ENCODE measurements at places on chromosomes 7 and 10. TPM values are rescaled to one million over a fixed set of nuclear protein-coding genes. Genes with fewer than 3 reads are reported as not detected.

- DNase-seq, result no peak
Observed at GRCh38 chr7:15446280-15446679, 115.5 kb downstream of the AGMO start.

DNA sequence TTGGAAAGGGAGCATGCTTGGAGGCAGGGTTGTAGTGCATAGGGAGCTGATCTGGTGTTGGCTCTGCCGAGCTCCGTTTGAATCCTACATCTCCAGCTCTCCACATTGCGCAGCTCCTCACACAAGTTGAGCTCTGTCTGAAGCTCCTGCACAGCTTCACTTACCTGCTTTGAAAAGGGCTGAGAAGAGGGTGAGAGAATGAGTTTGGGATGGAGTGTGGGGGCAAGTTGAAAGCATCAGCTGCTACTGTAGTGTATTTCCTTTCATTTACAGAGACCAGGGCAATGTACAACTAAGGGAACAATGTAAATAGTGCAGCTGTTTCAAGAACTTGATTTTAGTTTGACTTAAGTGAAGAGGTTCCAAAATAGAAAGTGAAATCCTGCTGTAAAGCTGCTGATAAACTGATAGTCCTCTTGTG lies 88.5 kb downstream of the VTI1A start:
- DNase-seq, result no peak

DNA sequence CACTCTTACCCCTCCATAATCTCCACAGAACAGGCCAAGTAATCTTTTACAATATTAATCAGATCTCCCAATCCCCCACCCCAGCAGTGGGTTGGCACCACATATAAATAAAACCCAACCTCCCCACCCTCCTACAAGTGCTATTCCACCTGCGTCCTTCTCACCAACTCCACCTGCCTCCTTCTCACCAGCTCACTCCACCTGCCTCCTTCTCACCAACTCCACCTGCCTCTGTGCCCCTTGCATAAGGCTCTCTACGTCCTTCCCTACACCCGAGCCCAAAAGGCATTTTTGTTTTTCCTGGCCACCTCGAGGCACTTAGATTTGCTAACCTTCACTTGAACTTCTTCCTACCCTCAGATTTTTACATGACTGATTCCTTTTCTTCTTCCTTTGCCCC lies 89.7 kb downstream of the ATE1 start:
- DNase-seq, result no peak

GRCh38 chr10:47012214-47012613 lies 101.0 kb downstream of the PTPN20 start:
- DNase-seq, result no peak

- DNase-seq, result no peak
Observed at GRCh38 chr7:138001529-138002095, at the start of gene CREB3L2. Gene CREB3L2, minus strand, starts transcription at chr7:138002086. Its CDS starts 381 bp downstream, at chr7:138001705.

DNA sequence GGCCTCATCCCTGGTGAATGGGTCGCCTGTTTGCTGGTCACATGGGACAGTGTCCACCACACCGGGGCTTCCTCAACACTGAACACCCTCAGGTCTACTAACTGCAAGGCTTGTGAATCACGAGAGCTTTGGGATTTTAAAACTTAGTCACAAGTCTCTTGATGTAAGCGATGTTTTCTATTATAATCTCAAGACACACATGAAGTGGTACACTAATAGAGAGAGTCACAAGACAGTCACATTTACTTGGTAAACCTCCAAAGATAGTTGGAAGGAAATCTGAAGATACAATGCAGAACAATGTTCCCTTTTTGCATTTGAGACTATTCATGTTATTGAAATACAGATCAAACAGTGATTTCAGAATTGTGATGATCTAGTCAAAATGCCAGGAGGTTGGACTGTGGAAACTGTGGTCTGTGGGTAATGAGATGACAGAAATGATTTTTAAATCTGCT lies 233.1 kb upstream of the KLF6 start:
- DNase-seq, result no peak

GRCh38 chr10:8121201-8121890 lies 66.9 kb downstream of the GATA3 start:
- no peak for DNase-seq

DNA sequence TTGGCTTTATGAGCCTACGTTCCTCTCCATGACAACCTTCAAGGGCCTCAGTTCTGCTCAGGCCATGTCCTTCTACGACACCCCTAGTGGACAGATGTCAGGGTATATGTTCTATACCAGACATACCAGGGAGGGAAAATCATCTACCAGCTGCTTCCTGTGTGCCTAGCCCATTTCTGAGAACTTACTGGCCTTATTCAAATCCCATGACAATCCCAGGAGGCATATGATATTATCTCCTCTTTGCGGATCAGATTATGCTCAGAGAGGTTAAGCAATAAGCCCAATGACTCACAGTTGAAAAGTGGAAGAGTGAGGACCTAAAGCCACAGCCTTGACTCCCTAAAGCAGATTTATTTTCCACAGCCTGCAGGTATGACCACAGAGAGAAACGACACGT lies 139.3 kb downstream of the GLI3 start:
- no peak for DNase-seq

- peak; percentile 59 for DNase-seq
Observed at GRCh38 chr7:44149571-44150465, 8.7 kb upstream of the MYL7 start.

Gene STAG3
- total RNA-seq, result 0.52 TPM

Gene OR2A5
- total RNA-seq, result not detected

Gene IFIT1B
- 1.1 TPM for total RNA-seq
